ENCODE measurements at places on chromosomes 7 and 10.

DNA sequence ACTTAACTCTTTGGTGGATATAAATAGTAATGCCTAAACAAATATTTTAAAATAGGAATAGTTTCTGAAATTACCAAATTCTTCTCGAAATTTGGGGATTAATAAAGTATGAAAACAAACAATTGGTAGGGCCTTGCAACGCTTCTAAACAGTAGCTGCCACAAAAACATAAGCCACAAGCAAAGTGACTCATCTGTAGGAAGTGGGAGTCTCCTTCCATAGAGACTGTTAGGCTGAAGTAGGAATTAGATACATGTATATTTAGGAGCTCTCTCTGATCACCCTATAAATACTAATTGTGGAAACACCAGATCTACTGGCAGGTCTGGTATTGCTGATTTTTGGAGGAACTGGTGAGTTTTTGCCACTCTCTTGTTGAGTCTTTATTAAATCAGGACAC is 5.7 kb upstream of the LMOD2 start:
- DNase-seq = no peak

- DNase-seq = no peak
Measured at GRCh38 chr10:72935361-72935760, 19.2 kb downstream of the PLA2G12B start.

GRCh38 chr10:80491251-80492102 is 37.4 kb downstream of the TSPAN14 start:
- DNase-seq = no peak

DNA sequence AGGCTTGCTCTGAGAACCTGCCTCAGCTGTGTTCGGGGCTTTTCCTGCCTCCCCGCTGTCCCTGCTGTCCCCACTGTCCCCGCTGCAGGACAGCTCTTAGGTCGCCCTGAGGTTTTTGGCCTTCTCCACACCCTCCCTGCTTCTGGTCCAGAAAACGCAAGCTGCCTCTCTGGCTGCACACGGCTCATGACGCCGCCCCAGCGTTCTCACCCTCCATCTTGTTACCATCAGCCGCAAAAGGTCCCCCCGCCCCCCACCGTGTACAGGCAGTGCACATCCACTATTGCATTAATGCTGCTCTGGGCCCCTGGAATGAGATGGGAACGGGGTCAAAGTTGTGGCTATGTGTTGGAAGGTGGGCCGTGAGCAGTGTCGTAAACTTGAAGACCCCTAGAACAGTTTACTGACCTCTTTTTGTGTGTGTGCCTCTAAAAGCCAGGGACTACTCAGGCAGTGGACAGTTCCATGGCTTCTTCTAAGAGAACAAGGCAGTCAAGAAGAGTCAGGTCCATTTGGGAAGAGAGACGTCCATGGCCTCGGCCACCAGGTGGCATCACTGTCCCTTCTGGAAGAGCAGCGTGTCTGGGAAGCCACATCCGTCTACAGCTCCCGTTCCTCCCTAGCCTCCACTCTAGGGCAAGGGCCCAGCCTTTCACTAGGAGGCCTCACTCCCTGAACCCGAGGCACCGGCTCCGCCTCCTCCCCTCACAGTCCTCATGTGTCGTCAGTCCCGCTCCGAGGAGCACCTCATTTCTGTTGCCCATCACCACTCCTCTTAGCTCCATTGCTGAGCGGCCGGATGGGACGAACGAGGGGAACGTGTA is 38.5 kb upstream of the MKRN1 start:
- peak; percentile 83 for DNase-seq

- DNase-seq = no peak
Measured at GRCh38 chr7:157233677-157234076, 95.0 kb downstream of the UBE3C start.

DNA sequence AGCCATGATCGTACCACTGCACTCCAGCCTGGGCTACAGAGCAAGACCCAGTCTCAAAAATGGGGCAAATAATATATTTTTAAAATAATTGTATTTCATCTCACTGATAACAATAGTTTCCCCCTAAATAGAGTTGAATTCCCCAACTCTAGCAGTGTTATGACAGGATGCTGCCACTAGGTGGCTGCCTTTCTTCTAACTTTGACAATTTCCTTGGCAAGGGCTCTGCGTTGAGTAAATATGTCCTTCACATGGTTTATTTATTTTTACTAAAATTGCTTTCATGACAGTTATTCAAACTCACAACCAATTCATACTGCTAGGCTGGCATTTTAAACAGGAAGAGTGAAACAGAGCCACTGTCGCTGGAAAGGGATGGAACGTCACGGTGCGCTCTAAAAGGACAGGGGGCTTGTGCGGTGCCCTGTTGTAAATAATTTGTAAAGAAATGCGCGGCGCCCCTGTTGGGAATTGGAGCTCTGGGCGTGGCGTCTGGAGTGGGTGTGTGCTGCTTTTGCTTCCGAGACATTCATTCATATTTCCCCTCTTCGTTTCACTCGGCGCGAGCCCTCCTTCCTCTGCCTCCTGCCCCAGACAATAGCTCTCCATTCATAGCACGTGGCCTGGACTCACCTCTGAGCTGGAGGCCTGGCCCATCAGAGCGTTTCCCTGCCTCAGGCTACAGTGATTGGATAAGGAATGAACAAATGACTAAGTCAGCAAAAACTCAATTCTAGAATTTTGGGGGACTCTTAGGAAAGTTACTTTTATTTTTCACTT is 20.5 kb upstream of the PITRM1 start:
- DNase-seq = peak; percentile 84

- DNase-seq = no peak
Measured at GRCh38 chr10:33279811-33280602, 54.5 kb downstream of the NRP1 start.

- peak; percentile 66 for DNase-seq
Measured at GRCh38 chr7:90846192-90846591, 250.1 kb downstream of the CDK14 start.

DNA sequence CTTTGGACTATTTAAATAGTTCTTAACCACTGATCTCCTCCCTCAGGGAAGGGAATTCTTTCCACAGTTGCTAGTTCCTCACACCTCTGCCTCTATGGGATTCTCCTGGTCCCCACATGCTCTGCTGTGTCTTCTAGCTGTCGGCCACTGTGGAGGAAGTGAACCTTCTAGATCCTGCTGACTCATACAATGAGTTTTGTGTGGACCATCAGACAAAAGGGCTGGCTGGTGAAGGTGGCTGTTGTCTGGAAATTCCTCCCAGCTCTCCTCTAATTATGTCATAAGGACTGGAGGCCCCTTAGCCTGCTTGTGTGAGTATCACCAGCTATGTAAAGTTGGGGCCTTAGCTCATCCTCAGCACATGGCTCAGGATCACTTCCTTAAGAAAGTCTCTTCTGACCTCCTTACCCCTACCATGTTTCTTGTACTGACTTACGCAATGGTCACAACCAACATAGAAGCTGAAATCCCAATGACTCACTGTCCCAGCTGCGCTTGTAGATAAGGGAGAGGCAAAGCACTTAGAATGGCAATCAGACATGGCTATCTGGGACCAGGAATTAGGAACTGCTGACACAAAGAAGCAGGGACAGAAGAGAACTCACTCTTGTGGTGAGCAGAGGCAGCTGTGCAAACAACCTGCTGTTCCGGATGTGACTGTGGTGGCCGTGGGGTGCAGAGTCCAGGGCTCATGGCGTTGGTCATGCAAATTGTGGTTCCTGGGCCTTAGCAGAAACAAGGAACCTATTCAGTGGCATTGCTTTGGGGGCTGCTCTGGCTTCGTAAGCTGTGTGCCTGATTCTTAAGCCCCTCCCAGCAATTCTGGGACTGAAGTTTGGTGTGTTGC is 2.5 kb upstream of the MACC1 start:
- DNase-seq = no peak

DNA sequence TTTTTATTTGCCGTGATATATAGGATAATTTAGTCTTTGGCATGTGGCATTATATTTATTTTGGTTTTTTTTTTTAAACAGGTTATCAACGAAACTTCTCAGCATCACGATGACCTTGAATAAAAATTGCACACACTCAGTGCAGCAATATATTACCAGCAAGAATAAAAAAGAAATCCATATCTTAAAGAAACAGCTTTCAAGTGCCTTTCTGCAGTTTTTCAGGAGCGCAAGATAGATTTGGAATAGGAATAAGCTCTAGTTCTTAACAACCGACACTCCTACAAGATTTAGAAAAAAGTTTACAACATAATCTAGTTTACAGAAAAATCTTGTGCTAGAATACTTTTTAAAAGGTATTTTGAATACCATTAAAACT is 9.1 kb downstream of the VIM start:
- DNase-seq = no peak

DNA sequence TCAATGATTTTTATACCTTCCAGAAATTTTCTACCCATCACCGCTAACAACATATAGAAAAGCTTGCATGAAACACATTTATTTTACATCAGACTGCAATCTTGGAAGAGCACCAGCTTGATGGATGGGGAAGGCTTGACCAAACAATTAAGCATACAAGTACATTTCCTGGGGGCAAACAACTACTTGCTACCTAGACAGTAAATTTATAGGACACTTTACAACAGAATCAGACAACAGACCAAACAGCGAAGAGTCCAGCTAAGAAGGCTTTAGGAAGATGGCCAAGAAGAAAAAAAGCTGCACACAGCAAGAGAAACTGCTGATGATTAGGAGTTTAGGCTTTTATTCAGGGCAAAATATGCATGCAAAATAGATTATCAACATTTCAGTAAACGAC is 8.0 kb downstream of the AASS start:
- DNase-seq = no peak

- DNase-seq = no peak
Measured at GRCh38 chr7:95840953-95841950, 68.9 kb downstream of the DYNC1I1 start.

DNA sequence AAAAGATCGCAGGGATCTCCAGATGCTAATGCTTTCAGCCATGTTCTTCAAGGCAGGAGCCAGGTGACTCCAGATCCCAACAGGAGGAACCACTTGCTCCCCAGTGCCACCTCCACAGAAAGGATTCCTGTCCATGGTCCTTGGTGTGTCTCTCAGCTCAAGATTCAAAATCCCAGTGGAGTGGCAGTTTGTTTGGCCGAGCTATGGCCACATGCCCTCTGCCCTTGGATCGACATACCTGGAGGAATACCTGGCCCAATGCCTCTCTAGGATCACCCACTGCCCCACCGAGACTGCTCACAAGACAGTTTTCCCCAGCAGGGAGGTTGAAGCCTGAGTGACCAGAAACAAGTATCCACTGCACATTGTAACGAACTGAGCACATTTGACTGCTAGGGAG is 3.9 kb upstream of the GPRIN2 start:
- DNase-seq = no peak

- no peak for DNase-seq
Measured at GRCh38 chr7:4113271-4113670, 568.8 kb upstream of the FOXK1 start.

DNA sequence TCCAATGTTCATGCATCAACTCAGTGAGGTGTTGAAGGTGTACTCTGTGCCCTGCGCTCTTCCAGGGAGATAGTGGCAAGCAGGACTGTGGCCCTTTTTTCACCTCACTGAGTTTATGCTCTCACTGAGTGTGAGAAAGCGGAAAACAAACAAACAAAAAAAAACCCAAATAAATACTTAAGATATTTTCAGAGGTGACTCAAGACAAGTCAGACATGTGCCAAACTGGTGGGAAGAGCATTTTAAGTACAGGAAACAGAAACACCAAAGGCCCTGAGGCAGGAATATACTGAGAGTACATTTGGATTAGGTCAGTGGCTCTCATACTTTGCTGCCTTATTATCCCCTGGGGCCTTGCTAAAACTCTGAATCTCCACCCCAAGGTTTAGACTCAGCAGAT is 111.9 kb upstream of the IGFBP3 start:
- DNase-seq = no peak

- no peak for DNase-seq
Measured at GRCh38 chr10:42932116-42932515, 144.8 kb upstream of the RET start.

DNA sequence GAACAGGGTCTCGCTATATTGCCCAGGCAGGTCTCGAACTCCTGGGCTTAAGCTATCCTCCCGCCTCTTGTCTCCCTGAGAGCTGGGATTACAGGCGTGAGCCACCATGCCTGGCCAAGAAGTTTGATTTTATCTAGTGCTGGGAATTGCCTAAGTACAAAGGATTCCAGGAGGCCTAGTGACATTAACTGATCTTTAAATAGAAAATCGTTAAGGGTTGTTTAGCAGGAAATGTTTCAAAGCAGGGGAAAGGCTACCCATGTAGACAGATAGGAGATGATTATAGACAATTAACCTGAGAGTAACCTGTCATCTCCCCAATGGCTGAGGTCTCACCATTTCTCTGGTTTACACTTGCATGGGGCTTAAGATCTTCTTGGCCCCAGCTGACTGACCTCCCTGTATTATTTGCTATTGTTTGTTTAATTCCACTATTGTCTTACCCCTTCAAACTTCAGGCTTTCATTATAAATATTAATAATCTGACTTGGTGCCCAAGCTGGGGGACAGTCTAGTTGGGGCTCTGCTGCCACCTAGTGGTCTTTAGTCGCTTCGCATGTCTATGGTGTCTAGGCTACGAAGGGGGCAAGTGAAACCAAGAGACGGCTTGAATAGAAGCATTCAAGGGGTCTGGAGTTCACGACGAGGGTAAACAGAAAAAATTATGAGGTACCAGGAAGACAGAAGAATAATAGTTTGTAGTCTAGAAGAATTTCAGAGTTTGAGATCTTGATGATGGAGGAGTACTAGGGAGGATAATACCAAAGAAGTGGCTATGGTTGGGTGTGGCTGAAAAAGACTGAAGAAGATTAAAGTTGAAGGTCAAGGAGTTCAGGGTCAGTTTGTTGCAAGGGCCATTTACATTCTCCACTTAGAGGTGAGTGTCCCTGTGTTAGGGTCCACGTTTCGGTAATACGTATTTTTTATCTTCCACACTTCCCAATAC is 40.4 kb upstream of the BPGM start:
- DNase-seq = peak; percentile 40

GRCh38 chr7:154424350-154424749 is 372.2 kb downstream of the DPP6 start:
- DNase-seq = peak; percentile 63

DNA sequence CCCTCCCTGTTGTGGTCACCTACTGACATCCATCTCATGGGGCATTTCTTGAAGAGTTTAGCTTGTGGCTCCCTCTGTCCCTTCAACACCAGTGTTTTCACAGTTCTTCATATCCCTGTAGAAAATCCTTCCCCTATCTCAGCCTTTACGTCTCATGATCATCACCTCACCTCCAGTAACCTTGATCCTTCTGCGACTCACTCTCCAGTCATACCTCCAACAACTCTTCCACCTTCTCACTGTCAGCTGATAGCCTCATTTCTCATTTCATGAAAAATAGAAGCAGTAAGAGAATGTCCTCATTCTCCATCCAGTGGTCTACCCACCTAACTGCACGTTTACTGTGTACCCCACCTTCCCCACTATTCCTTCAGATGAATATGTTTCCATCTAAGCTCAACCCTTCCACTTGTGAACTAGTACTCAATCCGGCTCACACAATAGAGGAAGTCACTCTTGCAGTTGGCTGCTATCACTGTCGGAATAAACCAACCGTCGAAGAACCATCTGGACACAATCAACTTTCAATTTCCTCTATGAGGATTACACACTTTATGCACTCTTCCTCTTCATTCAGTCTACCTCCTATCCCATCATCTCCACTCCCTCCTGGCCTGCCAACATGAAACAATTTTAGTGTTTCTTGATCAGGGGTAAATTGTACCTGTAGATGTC is 256.0 kb downstream of the AHR start:
- no peak for DNase-seq

- no peak for DNase-seq
Measured at GRCh38 chr7:137992550-137993394, 9.1 kb downstream of the CREB3L2 start.
